ENCODE measurements at places on chromosomes 11 and 22.

DNA sequence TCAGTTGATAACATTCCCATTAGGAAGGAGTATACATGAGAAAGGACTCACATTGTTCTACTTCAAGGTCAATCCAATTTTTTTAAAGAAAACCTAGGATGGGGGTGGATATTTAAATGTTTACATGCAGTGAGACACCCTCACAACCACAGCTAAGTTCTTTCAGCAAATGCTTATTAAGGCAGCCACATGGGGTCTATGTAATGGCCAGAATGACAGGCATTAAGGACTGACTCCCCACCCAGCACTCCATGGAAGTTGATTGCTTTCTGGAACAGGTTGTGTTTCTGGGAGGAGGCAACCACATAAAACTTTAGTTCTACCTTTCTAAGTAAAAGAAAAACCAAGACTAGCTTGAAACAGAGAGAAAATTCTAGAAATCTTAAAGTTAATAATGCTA lies 662.0 kb upstream of the CCDC90B start:
- no peak for DNase-seq

DNA sequence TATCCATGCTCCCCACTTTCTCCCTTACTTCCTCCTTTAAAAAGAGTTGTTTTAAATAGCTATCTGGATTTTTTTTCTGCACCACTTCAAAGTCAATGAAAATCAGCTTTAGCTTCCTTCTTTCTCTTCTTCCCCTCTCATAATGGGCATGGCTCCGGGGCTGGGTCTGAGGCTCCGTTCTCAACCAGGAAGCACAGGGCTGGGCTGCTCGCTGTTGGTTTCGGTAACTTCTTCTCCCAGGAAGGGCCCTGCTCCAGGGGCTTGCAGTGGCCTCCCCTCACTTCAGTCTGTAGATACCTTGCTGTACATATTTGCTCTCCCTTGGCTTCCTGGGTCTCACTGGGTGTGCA lies 23.8 kb downstream of the MICAL2 start:
- no peak for DNase-seq

- no peak for DNase-seq
Observed at GRCh38 chr11:12932485-12932884, 76.6 kb upstream of the RASSF10 start.

DNA sequence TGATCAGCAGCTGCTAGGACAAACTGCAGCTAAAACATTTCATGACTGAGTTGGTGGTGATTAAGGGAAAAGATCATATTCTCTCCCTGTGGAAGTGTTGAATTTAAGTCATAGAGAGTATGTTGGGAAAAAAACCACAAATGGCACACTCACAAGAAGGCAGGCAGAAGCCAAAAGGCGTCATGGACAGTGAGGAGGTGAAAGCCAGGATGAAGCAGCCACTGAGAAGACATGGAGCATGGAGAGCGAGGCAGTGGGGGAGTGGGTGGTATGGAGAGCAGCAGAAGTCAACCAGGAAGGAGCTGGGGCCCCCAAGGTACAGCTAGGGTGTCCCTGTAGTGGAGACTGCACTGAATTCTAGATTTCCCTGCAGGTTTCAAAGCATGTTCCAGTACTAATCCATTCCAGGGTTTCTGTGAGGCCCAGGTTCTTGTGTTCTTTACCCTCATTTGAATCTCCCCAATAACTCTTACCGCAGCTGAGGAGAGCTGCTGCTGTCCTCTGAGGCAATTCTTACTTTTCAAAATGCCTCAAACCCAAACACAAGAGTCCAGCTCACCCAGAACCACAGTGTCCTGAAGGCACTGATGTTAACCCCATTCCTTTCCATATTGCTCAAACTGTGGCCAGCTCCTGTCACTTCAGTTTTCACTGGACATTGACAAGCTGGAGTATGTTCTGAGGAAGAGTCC lies 191.8 kb upstream of the E2F8 start:
- DNase-seq: no peak

GRCh38 chr11:104776501-104777170 lies 121.6 kb downstream of the CASP12 start:
- DNase-seq: no peak

DNA sequence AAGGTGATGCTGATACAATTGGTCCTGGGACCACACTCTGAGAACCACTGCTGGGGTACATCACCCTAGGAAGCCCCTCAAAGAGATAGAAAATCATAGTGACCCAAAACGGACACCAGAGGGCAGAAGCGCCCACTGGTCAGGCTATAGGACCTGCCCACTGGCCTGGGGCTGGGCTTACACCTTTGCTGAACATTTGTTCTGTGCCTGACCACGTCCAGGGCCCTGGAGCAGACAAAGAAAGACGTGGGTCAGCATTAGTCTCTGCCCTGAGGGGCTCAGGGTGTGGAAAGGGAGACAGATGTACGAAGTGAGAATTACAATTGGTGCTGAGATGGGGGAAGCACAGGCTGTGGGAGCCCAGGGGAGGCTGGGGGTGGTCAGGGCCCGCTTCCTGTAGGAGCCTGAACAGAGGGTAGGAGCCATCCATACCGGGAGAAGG lies 14.4 kb upstream of the SERPINH1 start:
- DNase-seq: no peak

DNA sequence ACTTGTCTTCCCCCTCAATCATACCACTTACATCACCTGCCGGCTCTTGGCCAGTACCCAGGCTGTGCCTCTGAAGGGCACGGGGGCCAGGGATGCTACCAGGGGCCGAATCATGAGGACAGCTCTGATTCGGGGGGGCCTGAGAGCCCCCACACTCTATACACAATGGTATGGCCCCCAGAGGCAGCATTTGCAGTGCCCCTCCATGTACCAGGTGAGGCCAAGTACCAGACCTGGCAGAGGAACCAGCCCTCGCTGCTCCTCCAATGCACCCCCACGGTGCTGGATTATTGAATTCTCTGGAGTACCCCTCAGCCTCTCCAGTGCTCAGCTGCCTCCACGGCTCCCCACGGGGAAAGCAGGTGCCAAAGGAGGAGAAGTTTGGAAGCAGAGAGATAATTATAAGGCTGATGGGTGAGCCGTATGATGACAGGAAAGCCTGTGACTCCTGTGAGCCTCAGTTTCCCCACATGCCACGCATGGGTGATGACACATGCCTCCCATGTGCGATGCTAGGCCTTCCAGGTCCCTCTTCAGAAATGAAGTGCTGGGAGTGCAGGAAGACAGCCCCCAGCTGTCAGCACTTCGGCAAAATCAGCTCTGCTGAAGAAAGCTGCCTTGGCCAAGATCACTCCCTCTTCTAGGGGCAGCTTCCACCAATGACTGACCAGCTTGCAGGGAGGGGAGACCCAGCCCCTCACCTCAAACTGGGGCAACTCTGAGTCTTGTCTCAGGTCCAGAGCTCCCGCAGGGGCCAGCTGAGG lies 69.9 kb downstream of the THAP12 start:
- no peak for DNase-seq

- no peak for DNase-seq
Observed at GRCh38 chr22:40250608-40251007, 72.9 kb downstream of the TNRC6B start.

GRCh38 chr11:14336507-14337503 lies 22.2 kb downstream of the RRAS2 start:
- DNase-seq: no peak

DNA sequence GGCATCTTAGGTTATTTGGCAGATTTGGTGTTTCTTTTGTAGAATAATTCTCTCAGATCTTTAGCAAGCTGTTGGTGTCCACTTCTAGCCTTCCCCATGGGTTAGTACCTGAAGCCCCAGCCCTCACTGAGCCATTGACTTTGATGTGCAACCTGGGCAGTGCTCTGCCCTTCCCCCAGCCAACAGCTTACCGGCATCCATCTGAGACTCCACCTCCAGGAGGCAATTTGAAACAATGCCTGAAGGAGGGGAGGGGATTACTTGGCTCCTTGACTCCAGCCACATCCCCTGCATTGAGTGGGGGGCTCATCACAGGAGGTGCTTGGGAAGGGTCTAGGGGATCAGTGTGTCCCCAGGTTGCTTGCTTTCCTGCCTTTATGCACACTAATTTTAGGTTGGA lies 114.8 kb downstream of the TRIM29 start:
- DNase-seq: no peak

- no peak for DNase-seq
Observed at GRCh38 chr11:70713988-70714665, 315.8 kb downstream of the CTTN start.

GRCh38 chr11:47171856-47172255 lies 4.8 kb downstream of the ARFGAP2 start:
- DNase-seq: no peak

DNA sequence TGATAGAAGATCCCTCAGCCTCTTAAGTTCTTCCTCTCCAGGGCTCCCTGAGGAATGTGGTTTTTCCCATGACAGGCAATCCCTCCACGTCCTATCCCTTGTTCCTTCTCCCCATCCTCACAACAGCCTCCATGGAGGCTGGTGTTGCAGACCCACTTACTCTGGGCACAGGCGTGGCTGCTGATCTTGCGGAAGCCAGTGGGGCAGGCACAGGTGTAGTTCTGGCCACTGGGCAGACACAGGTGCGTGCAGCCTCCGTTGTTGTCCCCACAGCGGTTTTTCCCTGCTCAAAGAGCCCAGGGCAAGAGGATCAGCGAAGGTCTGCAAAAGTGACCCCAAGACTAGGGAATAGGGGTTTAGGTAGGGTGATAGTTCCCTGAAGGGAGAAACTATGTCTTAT lies 29.1 kb downstream of the LRP4 start:
- no peak for DNase-seq

DNA sequence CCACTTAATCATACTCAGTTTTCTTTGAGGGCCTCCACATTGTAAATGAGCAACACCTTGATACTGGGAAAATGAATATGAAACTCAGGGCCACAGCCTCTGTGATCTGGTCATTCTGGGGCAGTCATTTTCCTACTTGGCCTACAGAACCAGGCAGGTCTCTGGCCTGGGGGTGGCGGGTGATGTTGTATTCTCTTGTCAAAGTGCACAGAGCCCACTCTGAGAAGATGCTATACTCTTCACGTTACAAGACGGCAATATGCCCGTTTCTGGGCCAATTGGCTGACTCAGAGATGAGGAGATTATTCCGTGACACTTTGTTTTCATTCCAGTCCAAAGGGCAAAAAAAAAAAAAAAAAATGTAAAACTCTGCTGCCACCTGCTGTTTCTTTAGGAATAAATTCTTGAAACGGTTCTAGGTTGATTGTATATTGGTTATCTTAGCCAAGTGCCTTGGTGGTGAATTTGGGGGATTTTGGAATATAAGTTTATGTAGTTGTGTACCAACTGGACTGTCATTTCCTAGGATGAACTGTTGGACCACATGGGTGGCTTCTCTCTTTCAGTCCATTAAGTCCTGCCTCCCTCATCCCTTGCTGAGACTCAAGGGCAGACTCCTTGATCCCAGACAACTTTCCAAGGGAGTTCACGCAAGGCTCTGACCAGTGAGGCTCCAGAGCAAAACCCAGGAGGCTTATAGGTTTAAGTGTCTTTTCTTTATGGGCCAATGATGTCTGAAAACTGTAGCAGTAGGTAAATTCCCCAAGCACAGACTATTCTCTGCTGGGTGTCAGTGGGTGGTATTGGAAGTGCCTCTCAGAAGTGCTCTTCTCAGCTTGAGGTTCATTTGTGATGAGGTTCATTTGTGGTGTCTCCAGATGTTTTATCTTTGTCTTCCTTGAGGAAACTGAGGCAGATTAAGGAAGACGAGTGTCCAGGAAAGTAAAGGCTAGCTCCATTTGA lies 18.2 kb downstream of the ADM start:
- no peak for DNase-seq

- no peak for DNase-seq
Observed at GRCh38 chr11:32200136-32200847, 109.4 kb downstream of the RCN1 start.

- no peak for DNase-seq
Observed at GRCh38 chr11:47784785-47785381, 17.7 kb upstream of the FNBP4 start.

GRCh38 chr22:17953147-17953546 lies 71.2 kb downstream of the MICAL3 start:
- DNase-seq: no peak

DNA sequence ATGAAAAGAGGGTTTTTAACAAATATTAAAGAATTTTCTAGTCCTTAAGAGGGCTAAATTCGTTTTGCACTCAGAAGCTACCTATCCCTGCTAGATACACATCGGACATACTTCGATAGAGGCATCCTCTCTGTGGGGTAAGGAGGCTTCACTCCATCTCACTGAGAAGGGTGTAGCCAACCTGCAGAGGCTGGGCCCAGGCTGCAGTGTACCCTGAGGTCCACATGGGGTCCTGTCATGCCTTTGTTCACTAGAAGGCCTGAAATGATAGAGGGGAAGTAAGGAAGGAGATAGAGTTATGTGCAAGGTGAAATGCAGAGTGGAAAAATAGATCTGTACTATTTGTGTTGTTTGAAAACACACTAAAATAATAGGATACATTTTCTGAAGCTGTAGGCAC lies 45.6 kb downstream of the IGSF9B start:
- no peak for DNase-seq

DNA sequence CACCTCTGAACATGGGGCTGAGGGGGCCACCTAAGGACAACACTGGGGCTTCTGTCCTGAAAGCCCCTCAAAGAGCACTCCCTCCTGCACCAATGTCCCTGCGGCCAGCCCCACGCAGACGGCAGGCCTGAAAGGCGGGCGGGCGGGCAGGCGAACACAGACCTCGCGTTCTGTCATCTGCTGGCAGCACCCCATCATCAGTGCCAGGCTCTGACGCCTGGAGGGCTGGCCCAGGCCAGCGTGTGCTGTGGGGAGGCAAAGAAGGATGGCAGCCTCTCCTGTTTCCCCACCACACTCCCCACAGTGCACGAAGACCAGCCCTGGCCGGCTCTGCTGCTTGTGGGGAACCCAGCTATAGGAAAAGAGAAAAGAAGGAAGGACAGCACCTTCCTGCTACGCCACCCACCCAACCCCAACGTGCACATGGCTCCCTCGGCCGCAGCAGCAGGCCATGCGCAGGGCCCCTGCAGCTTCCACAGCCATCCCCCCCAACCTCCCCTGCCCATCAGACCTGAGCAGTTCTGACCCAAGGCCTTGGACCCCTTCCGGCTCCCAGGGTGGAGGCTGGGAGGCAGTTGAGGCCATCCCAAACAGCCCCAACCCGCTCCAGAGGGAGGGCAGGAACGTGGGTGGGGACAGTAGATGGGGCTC lies 3.5 kb downstream of the SBF1 start:
- DNase-seq: no peak

DNA sequence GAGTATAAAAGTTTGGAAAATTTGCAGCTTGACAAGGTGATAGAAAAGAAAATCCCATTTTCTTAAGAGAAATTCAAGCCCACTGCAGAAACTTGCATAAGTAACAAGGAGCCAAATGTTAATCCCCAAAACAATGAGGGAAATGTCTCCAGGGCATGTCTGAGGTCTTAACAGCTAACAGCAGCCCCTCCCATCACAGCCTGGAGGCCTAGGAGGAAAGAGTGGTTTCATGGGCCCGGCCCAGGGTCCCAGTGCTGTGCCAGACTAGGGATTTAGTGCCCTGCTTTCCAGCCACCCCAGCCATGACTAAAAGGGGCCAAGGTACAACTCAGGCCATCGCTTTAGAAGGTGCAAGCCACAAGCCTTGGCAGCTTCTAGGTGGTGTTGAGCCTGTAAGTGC lies 123.7 kb upstream of the TRPC6 start:
- DNase-seq: no peak

- no peak for DNase-seq
Observed at GRCh38 chr11:76760236-76760635, 22.9 kb upstream of the TSKU start.

GRCh38 chr11:57502376-57502775 lies 13.1 kb downstream of the SLC43A1 start:
- no peak for DNase-seq

GRCh38 chr22:22449819-22450218 lies 58.7 kb downstream of the ZNF280B start:
- no peak for DNase-seq

- DNase-seq: no peak
Observed at GRCh38 chr11:114291842-114292680, 4.1 kb upstream of the NNMT start.

GRCh38 chr11:30155428-30155827 lies 75.4 kb upstream of the FSHB start:
- no peak for DNase-seq

All from stimulated activated CD8-positive, alpha-beta memory T cell treated with anti-CD3 and anti-CD28 coated beads, Interleukin-4, amount 100 ng/mL, for 4 hours (primary cell).